ENCODE measurements at places on chromosomes 1 and 21. TPM values are rescaled to one million over a fixed set of nuclear protein-coding genes. Genes with fewer than 3 reads are reported as not detected.

LAMB3 gene
- 7.6 TPM for total RNA-seq

PBX1 gene
- 175 TPM for total RNA-seq

CENPF gene
- total RNA-seq = 3.5 TPM

SPRR2F gene
- not detected for total RNA-seq

Data from mucosa of gallbladder (tissue), 1 donor.